Activated T-helper 1 cell treated with anti-CD3 and anti-CD28 coated beads, Interleukin-12 subunit alpha, Interleukin-12 subunit beta, Interleukin-2, Interleukin-4 antibody, amounts not matched to agents 30 ng/mL and 10 ng/mL and 1 ng/mL, durations not matched to agents 14 hours and 24 hours and 36 hours (primary cell): ENCODE measurements at places on chromosomes 7 and 10. TPM values are rescaled to one million over a fixed set of nuclear protein-coding genes. Genes with fewer than 3 reads are reported as not detected.

- H3K36me3 ChIP-seq: no peaks in the 10 kb centered on the region
- peaks cover 14% of the 10 kb centered on the region for H3K27me3 ChIP-seq
- DNase-seq: peak; percentile 36
- H3K4me1 ChIP-seq: no peaks in the 10 kb centered on the region
- H3K27ac ChIP-seq: no peak within 1 kb of the TSS
- H3K4me3 ChIP-seq: peak within 1 kb of the TSS; percentile 20
These were observed at the start of gene PTPRN2 for GRCh38 chr7:158587162-158588084. Gene PTPRN2 (minus strand): TSS chr7:158587823.

DNA sequence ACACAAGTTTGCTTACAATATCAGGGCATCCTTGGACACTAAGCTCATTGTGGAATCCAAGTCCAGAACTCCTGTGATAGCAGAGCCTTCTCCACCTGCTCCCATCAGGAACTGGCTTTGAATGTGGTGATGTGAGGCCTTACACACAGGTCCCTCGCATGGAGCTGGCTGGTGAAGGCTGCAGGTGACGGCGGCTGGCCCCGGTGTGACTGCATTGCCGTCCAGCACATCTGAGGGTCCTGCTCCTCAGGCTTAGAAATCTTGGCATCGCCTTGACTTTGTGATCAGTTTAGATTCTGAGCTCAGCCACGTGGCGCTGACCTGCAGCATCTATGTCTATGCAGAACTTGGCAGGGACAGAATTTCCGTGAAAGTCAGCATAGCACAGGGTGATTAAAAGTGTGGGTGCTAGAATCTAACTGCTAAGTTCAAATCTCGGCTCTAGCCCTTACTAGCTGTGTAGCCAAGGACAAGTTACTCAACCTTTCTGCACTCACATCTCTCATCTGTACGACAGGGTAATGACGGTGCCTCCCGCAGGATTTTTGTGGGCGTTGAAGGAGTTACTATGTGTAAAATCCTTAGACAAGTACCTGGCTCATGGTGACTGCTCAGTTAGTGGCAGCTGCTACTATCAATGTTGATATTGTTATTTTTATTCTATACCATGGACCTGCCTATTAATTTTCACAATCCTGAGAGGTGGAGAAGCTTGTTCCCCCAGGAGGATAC, 26.6 kb downstream of the HKDC1 start:
- H3K4me1 ChIP-seq: no peaks in the 10 kb centered on the region
- peaks cover 1% of the 10 kb centered on the region for H3K27me3 ChIP-seq
- H3K36me3 ChIP-seq: peaks cover 2% of the 10 kb centered on the region
- DNase-seq: no peak
- no peak overlapping the region for H3K27ac ChIP-seq

- H3K27ac ChIP-seq: no peak overlapping the region
- H3K4me1 ChIP-seq: no peaks in the 10 kb centered on the region
These were observed 98.8 kb downstream of the CACNB2 start for GRCh38 chr10:18238870-18239485.

- peak overlapping the region; percentile 99 for H3K4me3 ChIP-seq
- H3K27ac ChIP-seq: peak overlapping the region; percentile 75
- peak; percentile 41 for DNase-seq
- peaks cover 14% of the 10 kb centered on the region for H3K36me3 ChIP-seq
- H3K27me3 ChIP-seq: peaks cover 3% of the 10 kb centered on the region
- H3K4me1 ChIP-seq: peaks cover 64% of the 10 kb centered on the region
These were observed 500 bp downstream of the CUL1 start for GRCh38 chr7:148699024-148699781.

DNA sequence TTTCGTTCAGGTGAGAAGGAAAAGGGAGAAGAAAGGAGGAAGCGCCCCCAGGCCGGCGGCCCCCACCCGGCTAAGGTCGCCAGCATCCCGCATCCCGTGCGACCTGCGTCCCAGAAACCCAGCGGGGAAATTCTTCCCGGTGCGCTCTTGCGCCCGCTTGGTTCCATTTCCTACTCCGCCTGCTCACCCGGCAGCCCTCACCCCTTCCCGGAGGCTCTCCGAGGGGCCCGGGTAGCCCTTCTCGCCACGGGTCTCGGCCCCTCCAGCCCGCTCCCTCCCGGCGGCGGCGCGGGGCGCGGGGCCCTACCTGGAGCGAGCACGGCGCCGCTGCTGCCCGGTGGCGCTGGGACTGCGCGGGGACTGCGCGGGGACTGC, at the start of gene PRKCQ:
PRKCQ (minus strand) TSS at position 373 of the 375 bp plus-strand sequence. CDS start 65,141 bp downstream, outside the sequence.
- DNase-seq: no peak
- peak within 1 kb of the TSS; percentile 98 for H3K4me3 ChIP-seq
- H3K36me3 ChIP-seq: peaks cover 50% of the 10 kb centered on the region
- peak within 1 kb of the TSS; percentile 99 for H3K27ac ChIP-seq
- no peaks in the 10 kb centered on the region for H3K27me3 ChIP-seq
- peaks cover 77% of the 10 kb centered on the region for H3K4me1 ChIP-seq

DNA sequence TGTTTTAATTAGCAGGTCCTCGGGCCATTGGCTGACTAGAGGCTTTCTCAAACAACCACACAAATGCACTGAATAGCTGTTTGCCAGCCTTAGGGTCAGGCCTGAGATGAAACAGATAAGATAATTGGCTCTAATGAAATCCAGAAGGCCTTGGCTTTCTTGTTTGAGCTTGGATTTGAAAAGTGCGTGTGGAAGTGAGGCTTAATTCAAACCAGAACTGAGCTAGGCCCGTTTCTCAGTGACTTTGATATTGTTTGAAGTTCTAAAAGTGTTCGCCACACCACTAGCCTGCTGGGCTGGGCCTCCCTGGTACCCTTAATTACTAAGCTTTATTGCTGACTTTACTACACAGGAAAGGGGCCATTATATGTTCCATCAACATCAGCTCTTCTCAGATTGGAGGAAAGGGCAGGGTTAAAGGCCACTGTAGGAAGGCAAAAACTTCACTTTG, 270.6 kb downstream of the TWIST1 start:
- H3K36me3 ChIP-seq: peaks cover 4% of the 10 kb centered on the region
- no peak overlapping the region for H3K4me3 ChIP-seq
- no peaks in the 10 kb centered on the region for H3K27me3 ChIP-seq
- no peak for DNase-seq

DNA sequence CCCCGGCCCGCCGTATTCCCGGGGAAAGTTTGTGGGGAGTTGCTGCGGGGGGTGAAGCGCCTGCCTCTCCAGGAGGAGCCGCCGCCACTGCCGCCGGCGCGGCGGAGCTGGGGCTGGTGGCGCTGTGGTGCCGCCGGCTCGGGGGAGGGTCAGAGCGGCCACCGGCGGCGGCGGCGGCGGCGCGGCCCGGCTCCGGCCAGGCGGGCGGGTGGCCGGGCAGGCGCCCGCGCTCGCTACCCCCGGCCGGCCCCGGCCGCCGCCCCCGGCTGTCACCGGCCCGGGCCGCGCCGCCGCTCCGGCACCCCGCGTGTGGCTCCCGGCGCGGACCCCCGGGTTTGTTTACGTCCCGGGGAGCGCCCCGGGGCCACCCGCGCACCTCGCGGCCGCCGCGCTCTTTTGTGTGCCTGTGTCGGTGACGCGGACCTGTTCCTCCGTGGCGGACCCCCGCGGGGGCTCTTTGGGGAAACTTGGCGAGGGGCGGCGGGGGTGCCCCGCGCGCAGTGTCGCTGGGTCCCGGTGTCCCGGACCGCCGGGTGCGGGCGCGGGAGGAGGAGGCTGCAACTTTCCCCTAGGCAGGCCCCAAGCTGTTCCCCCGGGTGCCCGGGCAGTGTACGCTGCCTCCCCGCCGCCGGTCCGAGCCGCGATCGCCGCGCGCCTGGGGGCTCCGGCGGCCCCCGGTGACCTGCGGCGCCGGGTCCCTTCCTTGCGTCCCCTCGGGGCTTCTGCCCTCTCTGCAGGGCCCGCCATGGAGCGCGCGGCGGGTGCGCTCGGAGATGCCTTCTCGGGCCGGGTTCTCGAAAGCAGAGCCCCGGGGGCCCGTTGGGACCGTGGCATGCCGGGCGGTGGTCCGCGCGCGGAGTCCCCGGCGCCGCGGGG, 593 bp upstream of the CUX1 start:
- peaks cover 17% of the 10 kb centered on the region for H3K4me1 ChIP-seq
- H3K27me3 ChIP-seq: peaks cover 34% of the 10 kb centered on the region
- no peak overlapping the region for H3K4me3 ChIP-seq
- DNase-seq: no peak
- H3K36me3 ChIP-seq: peaks cover 4% of the 10 kb centered on the region

DNA sequence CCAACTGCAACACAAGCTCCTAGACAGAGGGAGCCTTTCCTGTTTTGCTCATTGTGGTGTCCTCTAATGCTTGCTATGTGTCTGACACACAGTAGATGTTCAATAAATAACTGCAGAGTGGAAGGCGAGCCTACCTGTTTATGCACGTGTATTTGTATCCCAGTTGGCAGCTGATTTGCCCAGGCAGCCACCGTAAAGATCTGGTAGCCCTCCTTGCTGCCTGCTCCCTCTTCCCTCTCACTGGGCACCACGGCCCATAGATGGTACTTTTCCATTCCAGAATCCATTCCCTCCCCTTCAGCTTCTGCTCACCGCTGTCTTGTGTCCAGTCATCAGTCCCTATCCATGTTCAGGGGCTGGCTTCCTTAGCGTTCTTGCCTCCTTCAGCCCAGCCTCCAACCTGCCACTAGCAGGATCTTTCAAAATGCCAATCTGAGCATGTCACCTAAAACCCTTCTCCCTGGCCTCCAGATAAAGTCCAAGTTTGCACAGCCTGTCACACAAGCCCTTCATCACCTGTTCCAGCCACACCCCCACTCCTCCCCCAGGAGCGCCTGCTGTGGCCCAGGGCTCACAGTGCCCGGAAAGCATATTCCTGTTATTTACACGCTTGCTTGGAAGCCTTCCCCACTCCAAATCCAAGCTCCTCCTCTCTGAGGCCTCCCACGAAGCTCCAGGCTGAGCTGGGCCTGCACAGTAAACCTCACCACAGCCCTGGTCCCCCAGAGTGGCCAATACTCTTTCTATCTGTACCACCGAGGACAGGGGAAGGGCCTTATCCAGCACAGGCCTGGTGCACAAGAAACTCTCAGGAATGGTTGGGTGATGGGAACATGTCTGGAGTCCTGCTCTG, 21.0 kb downstream of the ZCCHC24 start:
- H3K4me1 ChIP-seq: no peaks in the 10 kb centered on the region
- peaks cover 18% of the 10 kb centered on the region for H3K27me3 ChIP-seq
- no peak overlapping the region for H3K27ac ChIP-seq
- no peaks in the 10 kb centered on the region for H3K36me3 ChIP-seq
- H3K4me3 ChIP-seq: no peak overlapping the region
- DNase-seq: no peak

Gene OGDHL
- 1.2 and 2.8 TPM in 2 replicates for total RNA-seq

Gene SUN3
- total RNA-seq: not detected in 2 replicates
